ENCODE measurements at places on chromosomes 7 and 10. TPM values are rescaled to one million over a fixed set of nuclear protein-coding genes. Genes with fewer than 3 reads are reported as not detected.

STEAP1 gene
- total RNA-seq = not detected

DNA sequence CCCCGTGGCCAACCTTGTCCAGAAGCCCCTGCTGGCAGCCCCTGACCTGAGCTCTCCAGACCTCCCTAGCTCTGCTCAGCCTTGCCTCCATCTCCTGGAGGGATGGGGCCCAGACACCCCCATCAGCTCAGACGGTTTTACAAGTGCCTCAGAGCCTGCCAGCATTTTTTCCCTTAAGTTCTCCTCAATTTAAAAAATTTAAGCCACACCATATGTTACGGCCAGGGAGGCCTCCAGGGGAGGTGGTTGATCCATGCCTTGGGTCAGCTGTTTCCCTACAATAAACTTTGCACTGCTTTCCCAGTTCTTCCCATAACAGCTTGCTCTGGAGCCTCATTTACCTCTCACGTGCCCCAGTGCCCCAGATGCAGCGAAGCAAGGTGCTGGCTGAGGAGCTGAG, 143.5 kb downstream of the RGS10 start:
- no peak for DNase-seq

- no peak for DNase-seq
Measured at GRCh38 chr7:54833001-54833467, 74.0 kb upstream of the SEC61G start.

TYW1B gene
- total RNA-seq = 7.2 TPM

TUBB8 gene
- total RNA-seq = not detected

- no peak for DNase-seq
Measured at GRCh38 chr7:34128762-34129161, 223.4 kb downstream of the BMPER start.

DNA sequence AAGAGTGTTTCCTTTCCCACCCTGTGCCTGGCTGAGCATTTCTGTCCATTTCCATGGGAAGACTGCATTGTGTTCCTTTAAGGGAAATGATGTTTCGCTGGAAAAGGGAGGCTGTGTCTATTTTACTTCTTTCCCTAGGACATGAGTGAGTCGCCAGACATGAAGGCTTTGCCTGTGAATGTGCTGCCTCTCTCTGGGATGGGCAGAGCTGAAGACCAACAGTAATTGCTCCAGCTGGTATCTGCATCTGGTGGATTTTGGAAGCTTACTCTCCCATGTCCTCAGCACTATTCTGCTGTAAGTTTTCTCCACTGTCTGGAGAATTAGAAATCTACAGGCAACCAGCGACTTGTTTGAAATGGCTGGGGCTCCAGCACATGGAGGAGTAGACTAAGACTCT, 264.6 kb upstream of the BMPER start:
- DNase-seq = no peak

GRCh38 chr7:138091032-138091431, 14.8 kb downstream of the AKR1D1 start:
- no peak for DNase-seq

GRCh38 chr10:128763588-128763987, 637.4 kb upstream of the MKI67 start:
- DNase-seq = no peak

GRCh38 chr7:87600130-87601124, at the start of gene ABCB1:
TSS of gene ABCB1 (minus strand) at chr7:87600884. CDS start at chr7:87600184, 700 bp downstream.
- DNase-seq = peak; percentile 47

DNA sequence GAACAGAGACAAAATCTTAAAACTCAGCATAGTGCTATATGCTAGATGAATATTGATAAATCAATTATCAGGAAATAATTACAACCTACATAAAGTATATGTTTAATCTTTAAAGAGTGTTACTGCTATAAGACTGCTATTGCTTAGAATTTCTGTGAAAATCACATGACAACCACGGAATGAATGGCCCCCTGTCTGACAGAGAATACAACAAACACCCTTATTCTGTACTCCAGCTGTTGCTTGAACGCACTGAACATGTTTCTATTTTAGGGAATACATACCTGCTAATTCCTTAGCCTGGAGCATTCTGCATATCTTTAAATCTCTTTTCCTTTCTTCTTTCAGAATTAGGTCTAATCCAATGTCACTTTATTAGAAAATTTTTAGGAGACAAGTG, 452.4 kb upstream of the PHF14 start:
- no peak for DNase-seq

GRCh38 chr7:110762546-110763225, 328.2 kb upstream of the LRRN3 start:
- DNase-seq = no peak

STEAP4 gene
- 0.18 TPM for total RNA-seq

ZNF853 gene
- 12.0 TPM for total RNA-seq

DNA sequence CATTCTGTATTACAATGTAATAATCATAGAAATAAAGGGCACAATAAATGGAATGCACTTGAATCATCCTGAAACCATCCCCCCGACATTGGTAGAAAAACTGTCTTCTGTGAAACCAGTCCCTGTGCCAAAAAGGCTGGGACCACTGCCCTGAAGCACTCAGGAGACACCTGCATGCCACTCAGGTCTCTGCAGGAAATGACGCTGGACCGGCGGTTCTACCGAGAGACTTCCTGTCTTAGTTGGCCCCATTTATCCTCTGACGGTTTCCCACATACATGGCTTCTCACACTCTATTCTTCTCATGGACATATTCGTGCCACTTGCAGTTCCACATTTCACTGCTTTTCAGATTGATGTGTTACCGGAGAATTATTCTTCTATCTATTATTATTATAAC, 617.5 kb downstream of the SDK1 start:
- DNase-seq = no peak

DNA sequence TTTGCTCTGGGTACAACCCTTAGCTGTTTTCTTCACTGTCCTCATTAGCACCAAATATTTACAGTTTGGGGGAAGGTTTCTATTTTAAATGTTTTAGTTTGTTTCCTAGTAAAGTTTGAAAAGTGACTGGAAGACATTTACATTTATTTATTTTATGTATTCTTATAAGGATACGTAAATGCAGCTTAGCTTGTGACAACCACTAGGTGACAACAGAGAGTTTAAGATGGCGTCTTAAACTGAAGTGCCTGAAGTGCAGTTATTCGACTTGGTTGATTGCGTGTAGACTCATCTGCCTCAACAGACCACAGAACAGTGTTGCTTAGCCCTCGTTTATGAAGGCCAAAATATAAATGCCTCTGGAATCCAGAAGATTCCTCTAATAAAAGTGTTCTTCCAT, 378.2 kb upstream of the MYO3A start:
- DNase-seq = no peak

DNA sequence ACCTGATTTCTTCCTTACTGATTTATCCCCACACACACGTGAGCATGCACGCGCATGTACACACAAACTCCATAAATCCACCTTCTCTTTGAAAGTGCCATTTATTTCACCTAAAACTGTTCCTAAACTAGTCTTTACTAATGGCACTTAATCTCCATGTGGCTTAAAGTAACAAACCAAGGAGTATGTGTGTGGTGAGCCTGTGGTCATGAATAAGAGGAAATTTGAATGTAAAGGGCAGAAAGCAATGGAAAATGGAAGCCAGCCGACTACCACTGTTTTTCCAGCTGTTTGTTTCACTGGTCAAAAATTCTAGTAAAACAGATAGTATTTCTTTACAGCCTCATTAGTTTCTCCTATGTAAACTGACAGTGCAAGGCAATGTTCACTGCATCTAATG, 23.8 kb downstream of the SEMA3C start:
- DNase-seq = no peak

NCF1 gene
- 62.2 TPM for total RNA-seq

TAS2R5 gene
- total RNA-seq = 1.9 TPM

DNA sequence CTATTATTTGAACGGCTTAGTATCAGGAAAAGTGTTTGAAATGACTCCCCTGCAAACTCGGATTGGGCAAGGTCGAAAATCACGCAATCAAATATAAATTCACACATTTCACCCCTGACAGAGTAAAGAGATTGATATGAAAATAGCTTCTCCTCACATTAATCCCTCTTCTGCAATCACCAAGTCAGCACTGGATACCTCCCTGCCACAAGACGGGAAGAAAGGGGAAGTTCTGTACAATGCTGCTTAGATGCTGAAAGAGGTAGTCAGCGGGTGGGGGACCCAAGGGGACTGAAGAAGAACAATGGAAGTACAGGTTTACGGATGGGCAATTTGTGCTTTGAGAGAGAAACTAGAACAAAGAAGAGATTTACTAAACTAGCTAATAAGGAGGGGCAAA, 72.0 kb upstream of the ANK3 start:
- no peak for DNase-seq

AMZ1 gene
- 1.2 TPM for total RNA-seq

GRCh38 chr10:58724781-58725180, 212.1 kb downstream of the BICC1 start:
- DNase-seq = no peak

DNA sequence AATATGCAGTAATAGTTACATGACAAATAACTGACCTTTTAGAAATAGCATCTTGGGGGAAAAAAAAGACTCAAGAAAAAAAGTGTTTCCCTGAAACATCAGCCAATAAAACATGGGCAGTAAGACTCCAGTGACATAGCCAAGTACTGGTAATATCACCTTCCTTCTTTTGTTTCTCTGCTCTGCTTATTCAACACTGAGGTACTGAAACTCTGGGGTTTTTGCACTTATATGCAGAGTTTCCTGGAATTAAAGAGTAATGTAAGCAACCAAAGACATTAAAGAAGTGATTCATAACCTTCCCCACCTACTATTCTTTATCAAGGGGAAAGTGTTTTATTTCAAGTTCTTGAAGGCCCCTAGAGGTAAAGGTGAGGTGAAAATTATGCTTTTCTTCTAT, 414.5 kb downstream of the GRM8 start:
- no peak for DNase-seq

GARIN1A gene
- 1.1 TPM for total RNA-seq

TMEM273 gene
- total RNA-seq = 11.6 TPM

LBX1 gene
- not detected for total RNA-seq

DNA sequence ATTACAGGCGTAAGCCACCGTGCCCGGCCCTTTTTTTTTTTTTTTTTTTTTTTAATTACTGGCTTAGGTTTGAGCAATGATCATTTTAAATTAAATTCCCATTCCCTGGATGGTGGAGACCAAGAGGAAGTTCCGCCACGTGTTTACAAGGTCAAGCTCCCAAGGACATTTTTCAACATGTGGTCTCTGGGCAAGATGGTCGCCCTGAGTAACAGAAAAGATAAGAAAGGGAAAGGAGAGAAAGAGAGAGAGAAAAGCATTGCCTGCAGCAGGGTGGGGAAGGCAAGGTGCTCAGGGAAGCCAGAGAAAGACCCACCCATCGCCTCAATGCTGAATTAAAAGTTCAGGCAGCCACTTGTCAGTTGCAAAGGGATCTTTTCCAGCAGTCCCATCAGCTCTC, 45.2 kb upstream of the CHST3 start:
- DNase-seq = no peak

- no peak for DNase-seq
Measured at GRCh38 chr7:149716932-149717307, 56.5 kb downstream of the ZNF467 start.

- no peak for DNase-seq
Measured at GRCh38 chr7:30524545-30524944, 19.9 kb upstream of the GGCT start.

GRCh38 chr7:34061149-34061548, 155.8 kb downstream of the BMPER start:
- DNase-seq = no peak

- DNase-seq = no peak
Measured at GRCh38 chr7:142528608-142529408, 220.5 kb upstream of the PRSS1 start.

HSPA12A gene
- total RNA-seq = not detected

AGMO gene
- not detected for total RNA-seq

- DNase-seq = no peak
Measured at GRCh38 chr10:43940898-43941837, 292.5 kb upstream of the ZNF32 start.

ITIH5 gene
- not detected for total RNA-seq

DNA sequence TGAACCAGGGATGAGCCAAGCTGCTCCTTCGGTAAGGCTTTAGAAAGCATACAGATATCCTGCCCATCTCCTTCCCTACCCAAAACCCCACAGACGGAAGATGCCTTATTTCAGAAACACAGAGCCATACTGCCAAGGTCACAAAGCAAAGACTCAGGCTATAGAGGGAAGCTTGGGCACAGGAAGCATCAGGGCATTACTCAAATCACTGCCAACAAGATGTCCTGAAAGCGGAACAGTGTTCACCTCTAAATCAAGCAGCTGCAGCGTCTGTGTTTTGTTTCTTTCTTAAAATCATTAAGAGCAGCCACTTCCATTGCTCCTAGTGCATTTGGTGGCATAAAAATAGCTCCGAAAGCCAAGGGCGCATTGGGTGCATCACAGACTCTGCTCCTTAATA, 307.3 kb downstream of the SORCS1 start:
- no peak for DNase-seq

GRCh38 chr7:136116186-136116585, 139.0 kb upstream of the MTPN start:
- no peak for DNase-seq

DNA sequence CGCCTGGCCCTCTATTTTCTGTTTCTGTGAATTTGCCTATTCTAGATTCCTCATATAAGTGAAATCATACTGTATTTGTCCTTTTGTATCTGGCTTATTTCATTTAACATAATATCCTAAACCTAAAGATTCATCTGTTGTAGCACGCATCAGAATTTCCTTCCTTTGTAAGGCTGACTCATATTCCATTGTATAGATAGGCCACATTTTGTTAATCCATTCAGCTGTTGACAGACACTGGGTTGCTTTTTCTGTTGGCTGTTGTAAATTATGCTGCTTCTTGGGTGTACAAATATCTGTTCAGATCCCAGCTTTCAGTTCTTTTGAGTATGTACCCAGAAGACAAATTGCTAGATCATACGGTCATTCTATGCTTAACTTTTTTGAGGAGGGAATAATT, 28.8 kb upstream of the CUL1 start:
- no peak for DNase-seq

TBRG4 gene
- total RNA-seq = 48.6 TPM

ZCWPW1 gene
- total RNA-seq = 5.6 TPM

KLF14 gene
- not detected for total RNA-seq

DNA sequence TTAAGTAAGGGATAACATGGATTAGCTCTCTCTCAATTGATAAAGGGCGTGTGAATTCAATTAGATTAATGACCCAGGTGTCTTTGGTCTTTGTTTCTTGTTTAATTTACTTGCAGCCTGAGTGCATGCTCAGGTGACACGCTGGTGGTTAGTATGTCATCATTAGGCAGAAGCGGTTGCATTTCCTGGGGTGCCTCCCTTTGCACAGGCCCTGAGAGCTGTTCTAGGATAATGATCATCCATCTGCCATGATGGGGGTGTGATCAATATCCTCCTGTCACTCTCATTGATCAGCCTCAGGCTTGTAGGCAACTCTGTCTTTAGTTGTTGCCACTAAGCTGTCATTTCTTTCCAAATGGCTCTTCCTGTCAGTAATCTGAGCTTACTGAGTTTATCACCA, 99.6 kb upstream of the NPS start:
- DNase-seq = no peak

Data from natural killer cell (primary cell).